ENCODE measurements at places on chromosomes 7 and 10.

- no peak for DNase-seq
Observed at GRCh38 chr10:12667052-12667451, 317.7 kb downstream of the CAMK1D start.

DNA sequence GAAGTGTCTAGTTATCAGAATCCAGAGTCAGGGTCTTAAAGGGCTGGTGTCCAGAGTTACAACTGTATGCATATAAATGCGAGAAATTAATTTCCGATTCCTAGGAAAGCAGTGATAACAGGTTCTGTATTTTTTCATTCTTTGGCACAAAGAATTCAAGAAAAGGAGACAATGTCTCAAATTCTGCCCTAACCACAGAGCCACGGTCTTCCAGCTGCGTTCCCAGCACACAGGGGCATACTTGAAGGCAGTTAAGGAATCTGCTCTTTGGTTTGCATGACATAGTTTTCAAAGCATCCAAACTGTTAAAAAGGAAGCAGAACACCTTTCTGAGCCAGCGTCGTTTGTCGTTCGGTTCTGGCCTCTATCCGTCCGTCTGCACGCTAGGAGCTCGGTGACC is 416.9 kb upstream of the MKI67 start:
- no peak for DNase-seq

GRCh38 chr10:11493646-11494045 is 117.8 kb downstream of the USP6NL start:
- DNase-seq, result no peak

DNA sequence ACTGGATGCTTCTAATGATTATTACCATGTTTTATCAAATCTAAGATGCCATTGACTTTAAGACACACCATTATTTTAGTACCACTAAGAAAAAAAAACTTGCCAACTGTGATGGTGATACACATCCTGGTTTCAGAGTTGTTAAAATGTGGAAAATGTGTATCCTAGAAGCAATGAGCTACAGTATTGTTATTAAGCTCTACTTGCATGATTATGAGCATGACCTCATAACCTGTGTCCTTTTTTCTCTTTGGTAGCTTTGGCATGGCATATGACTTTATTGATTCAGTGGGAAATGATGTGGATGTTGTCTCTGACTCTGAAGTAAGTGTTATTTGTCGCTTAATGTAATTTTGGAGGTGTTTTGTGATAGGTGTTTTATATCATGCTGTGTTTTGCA is 3.3 kb downstream of the EDRF1 start:
- DNase-seq, result no peak

DNA sequence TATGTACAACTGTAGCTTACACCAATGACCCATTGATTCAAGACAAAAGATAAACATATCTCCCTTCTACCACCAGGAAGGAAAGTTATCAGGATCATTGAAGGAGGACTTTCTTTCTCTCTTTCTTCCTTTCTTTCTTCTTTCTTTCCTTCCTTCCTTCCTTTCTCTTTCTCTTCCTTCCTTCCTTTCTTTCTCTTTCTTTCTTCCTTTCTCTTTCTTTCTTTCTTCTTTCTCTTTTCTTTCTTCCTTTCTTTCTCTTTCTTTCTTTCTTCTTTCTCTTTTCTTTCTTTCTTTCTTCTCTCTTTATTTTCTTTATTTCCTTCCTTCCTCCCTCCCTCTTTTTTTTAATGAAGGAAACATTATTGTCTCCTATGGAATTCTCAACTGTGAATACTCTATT is 10.6 kb upstream of the OR2A2 start:
- DNase-seq, result no peak

DNA sequence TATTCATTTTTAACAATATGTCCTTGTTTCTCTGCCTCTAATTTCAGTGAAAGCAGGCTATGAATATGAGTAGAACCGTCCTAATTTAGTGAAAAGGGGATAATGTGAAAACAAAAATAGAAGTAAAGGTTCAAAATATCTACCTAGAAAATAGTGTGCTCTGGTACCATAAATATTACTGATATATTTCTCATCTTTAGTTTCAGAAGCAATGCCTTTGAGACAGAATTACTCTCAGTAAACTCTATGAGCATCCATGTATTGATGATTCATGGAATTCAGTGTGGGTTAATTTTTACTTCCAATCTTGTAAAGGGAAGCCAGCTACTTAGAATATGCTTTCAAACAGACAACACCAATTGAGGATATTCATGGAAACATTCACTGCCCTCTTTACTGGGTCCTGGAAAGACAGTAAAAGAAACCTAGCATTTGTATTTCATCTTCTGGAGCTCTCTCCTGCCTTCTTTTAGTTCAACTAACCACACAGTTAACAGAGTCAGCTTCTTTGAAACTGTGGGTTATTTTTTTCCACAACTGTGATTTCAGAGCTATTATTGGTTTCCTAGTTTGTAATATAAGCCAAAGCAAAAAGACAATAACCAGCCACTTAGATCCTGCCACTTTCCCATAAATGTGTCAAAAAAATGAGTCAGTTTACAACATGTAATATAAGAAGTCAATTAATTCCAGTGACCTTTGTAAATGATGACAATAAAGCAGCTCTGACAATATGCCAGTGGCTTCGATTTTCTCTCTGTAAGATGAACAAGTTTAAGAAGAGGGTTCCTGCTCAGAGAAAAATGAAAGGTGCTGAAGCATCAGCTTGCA is 1.7 kb downstream of the LRRN3 start:
- DNase-seq, result no peak

GRCh38 chr7:44633254-44634186 is 27.1 kb downstream of the OGDH start:
- DNase-seq, result peak; percentile 71

DNA sequence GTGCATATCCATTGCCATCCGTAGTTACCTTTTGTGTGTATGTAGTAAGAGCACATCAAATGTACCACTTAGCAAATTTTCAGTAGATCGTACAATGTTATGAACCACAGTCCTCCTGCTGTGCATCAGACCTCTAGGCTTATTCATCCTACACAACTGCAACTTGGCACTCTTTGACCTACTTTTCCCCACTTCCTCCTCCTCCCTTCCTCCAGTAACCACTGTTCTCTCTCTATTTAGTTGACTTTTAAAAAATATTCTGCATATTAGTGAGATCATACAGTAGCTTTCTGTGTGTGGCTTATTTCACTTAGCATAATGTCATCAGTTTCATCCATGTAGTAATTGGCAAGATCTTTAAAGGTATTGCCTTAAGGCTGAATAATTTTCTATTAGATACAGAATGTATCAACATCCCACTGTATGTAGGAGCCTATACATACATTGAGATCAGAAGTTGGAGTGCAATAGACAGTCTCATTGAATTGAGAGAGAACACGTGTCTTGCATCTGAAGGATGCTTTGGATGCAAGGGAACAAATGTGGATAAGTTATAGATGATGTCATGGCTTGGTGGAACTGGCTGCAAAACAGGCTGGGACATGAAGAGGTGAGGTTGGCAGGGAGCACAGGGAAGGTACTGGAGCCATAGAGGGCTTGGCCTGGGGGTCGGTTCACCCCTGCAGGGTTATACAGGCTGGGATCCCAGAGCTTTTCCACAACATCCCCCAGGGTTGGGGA is 83.0 kb upstream of the FAM180A start:
- no peak for DNase-seq

DNA sequence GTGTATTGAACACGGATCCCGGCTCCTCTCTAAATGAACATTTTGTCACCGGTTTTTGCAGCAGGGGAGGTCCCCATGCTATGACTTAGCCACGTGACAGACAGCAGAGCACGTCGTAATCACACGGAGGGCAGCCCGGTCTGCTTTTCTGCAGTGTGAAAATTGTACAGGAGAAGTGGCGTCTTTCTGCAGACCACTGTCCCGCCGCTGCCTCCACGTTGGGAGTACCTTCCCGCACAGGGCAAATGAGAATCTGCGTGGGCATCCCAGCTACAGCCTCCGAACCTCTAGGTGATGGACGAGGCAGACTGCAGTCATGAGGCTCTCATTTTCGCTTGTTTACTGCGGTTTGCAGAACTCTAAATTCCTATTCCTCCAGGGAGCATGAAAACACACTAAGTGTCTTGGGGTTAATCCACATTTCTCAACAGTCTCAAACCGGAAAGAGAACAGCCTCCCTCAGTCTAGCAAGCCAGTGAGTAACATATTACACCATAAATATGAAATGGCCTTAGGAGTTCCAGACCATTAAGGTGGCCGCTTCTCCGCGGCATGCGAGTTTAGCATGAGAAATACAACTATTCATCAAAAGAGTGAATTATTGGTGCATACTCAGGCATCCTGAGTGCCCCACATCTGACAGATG is 89.8 kb downstream of the TCERG1L start:
- DNase-seq, result no peak

GRCh38 chr7:133948588-133948987 is 178.6 kb upstream of the LRGUK start:
- no peak for DNase-seq

GRCh38 chr7:82194016-82194643 is 249.4 kb downstream of the CACNA2D1 start:
- DNase-seq, result no peak

DNA sequence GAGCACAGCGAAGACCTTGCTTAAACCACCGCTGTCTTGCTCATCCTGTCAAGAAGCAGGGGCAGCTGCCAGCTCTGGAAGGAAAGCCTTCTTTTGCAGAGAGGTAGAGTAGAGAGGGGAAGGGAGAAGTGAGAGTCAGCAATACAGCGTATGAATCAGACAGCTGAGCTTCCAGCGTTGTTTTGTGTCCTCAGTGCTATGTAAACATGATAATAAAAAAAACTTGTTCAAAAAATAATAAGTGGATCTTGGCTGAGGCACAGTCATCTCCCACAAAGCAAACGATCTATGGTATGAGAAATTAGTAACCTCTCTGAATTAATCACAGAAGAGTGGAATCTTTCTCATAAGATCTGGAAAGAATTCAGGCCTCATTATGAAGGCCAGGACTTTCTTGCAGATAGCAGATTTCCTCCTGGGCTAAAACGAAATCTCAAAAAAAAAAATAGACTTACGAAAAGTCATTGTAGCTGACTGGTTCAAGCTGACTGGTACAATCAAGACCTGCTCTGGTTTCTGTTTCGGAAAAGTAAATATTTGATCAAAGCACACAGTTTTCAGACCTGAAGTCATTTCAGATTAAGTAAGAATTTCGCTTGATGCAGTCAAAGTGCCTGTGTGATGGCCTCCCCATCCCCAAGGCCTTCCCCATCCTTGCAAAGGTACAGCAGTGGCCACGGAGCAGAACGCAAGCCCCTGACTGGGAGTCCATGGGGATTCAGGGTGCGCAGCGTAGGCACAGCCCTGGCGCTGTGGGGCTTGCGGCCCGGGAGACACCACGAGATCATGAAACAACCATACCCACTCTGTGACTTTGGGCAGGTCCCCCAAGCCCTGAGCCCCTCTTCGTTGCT is 29.4 kb downstream of the CHST15 start:
- DNase-seq, result no peak

- no peak for DNase-seq
Observed at GRCh38 chr7:80453699-80454340, 58.0 kb downstream of the GNAT3 start.

DNA sequence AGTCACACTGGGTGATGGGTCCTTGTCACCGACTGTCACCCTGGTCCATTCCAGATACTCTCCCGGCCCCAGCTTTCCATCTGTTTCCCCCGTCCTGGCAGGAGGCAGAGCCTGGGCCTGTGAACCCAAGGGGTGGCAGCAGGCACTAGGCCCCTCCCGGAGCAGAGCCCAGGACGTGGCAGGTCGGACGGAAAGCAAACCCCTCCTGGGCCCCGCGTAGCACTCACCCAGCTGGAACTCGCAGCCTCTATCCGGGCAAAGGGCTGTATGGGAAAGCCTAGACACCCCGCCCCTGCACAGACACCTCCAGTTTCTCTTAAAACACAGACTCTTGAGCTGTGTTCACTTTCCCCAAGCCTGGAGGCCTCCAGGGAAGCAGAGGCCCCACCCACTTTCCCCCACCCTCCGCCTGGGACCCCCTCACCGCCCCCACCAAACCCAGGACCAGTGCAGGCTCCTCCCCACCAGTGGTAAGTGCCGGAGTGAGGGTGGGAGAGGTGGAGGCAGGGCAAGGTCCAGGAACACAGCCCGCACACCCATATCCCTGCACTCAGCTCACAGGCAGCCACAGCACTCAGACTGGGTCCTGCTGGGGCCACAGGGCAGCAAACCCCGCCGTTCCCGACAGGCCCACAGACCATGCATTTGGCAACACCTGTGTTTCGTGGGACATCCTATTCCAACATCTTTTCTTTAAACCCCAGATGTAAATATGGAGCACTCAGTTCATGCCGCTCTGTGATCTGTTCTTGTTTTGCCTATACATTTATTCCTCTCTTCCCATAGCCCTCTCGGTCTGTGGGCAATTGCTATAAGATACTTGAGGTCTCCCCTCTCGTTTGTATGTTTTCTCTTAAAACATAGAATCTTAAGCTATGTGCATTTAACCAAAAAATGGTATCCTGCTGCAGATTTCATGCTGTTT is 98.2 kb upstream of the PDGFA start:
- DNase-seq, result peak; percentile 63

- no peak for DNase-seq
Observed at GRCh38 chr10:65846541-65846940, 1079.3 kb upstream of the LRRTM3 start.

DNA sequence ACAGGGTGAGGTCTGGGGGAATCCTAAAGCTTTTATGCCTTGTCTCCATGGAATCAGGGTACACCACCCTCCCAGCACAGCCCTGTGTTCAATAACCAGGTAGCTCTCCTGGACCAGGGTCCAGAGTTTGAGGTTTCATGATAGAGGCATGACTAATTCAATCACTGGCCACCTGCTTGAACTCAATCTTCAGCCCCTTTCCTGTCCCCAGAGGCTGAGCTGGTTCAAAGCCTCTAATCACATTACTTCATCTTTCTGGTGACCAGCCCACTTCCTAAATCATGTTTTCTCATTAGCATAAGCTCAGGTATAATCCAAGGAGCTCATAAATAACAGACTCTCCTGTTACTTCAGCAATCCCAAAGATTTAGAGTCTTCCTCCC is 20.5 kb downstream of the CRPPA start:
- DNase-seq, result no peak

GRCh38 chr7:45149606-45150005 is 8.0 kb upstream of the RAMP3 start:
- no peak for DNase-seq

GRCh38 chr7:37262181-37262580 is 186.5 kb downstream of the ELMO1 start:
- no peak for DNase-seq

GRCh38 chr10:48247680-48248079 is 26.8 kb downstream of the FRMPD2 start:
- no peak for DNase-seq

DNA sequence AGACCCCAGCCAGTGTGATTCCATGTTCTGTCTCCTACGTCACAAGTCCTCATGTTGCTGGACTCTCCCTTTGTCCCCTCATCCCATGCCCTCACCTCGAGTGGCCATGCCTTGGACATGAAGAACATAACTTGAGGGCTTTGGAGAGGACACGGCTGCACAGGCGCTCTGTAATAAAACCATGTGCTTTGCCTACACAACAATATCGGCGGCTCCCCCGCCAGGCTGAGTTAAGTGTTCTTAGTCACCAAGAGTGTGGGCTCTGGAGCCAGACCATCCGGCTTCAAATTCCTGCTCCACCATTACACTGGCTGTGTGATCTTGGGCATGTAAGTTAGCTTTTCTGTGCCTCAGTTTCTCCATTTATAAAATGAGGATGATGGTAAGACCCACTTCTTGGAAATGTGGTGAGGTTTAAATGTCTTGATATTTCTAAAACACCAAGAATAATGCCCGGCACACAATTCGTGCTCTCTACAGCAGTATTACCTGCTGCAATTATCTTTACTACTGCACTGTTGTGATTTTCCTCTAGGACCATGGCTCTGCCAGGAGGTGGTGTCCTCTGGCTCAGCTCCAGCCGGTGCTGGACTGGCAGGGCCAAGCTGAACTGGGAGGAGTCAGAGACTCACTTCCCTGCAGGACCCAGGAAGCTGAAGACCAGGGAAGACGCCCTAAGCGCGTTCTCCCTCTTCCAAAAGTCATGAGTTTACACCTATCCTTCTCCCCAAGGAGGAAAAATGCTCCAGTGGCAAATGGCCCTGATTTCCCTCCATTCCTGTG is 15.7 kb downstream of the SLIT1 start:
- no peak for DNase-seq
